ENCODE measurements at places on chromosomes 5 and 9.

DNA sequence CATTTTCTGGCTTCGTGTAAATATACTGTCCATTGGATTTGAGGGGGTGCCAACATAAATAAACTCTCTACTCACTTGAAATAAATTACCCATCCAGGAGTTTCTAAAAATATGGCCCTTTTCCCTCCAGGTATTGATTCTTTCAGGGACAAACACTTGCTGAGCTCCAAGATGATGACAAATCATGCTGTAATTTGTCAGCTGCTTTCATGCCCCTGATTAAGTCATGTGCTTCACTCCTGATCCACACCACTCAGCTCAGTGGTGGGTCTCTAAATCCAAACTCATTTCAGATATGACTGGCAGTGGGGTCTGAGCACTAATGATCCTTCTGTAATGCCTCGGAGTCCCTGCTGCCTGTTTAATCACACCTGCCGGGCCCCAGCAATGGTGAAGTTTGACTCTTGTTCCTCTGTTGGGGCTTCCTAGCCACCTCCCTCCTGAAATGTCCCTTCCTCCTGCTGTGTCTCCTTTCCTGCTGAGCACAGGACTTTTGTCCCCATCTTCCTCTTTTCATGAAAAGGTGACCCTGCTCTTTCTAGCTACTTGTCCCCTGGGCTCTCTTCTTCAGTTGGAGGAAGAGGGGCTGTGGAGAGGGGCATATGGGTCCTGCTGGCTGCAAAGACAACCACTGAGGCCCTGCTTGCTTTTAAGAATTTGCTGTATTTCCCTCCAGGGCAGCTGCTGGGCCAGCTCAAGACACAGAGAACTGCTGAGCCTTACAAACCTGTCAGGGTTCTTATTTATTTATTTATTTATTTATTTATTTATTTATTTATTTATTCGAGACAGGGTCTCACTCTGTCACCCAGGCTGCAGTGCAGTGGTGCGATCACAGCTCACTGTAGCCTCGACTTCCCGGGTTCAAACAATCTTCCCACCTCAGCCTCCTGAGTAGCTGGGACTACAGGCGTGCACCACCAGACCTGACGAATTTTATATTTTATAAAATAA lies 200.0 kb downstream of the ATP10B start:
- DNase-seq, result no peak

GRCh38 chr5:175709276-175709781 lies 51.5 kb downstream of the HRH2 start:
- no peak for DNase-seq

DNA sequence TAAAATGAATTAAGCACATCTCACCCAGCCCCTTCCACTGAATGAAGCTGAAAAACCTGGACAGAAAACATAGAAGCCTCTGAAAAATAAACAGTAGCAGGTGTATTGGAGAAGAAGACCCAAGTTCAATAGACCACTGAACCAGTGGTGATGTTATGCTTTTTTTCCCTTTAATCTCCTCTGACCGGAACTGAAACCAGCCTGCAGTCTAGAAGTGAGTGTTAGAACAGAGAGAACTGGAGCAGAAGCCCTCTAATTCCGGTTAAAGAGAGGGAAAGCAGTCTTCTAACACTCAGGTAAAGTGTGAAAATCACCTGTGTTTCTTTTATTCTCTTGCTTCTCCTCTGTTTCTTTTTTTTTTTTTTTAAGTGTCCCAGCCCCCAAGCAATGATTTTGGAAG lies 83.5 kb upstream of the CCL21 start:
- no peak for DNase-seq

DNA sequence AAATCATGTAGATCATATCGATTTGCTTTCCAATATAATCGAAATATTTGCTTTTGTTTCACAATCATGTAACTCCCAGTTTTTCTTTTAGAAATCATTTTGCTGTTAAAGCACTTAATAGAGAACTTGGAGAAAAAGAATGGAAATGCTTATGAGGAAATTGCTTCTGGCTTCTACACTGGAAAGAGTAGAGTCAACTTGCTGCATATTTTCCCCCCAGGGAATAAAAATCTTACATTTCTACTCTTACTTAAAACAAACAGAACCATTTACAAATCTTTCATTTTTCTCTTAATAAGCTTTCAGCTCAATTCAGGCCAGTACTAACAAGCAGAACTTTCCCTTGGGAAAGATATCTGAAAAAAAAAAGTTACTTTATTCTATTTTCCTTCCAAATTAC lies 312.0 kb downstream of the CHSY3 start:
- no peak for DNase-seq

GRCh38 chr5:124678468-124678867 lies 68.0 kb downstream of the ZNF608 start:
- no peak for DNase-seq

GRCh38 chr5:122019919-122020590 lies 58.0 kb downstream of the LOX start:
- DNase-seq, result no peak

DNA sequence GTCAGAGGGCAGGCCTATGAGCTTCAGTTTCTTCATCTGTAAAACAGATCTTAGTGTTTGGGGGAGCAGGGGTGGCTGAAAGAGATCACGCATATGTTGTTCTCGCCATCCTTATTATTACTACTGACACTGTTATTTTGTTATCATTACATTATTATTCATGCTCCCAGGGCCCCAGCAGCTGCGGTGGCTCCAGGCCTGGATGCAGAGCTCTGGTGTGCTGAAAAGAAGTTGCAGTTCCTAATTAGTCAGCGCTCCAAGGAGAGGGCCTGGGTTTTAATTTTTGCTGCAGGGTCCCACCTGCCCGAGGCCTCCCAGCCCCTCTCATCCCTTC lies 19.5 kb downstream of the CXXC5 start:
- DNase-seq, result no peak

- DNase-seq, result no peak
Observed at GRCh38 chr9:12933957-12934356, 159.1 kb downstream of the LURAP1L start.

DNA sequence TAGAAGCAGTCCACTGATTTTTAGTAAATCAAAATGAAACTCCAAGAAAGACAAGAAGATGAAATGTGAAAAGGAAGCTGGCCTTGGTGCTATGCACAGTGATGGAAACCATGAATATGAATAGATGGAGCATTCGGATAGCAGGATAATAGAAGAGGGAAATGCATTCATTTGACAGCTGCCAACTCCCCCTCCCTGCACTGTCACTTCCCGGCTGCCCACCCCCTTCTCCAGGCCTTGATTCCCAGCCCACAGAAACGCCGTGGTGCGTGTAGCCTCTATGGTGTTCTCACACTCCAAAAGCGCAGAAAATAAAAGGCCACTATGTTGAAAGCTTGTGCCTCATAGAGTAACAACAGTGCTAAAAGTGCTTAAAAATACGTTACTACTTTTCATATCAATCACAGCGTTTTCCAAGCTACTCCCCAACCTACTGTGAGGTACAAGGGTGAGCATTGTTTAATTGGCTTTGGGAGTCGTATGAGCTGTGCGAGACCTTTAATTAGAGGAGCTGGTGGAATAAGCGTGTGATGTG lies 26.1 kb upstream of the IFNK start:
- no peak for DNase-seq

DNA sequence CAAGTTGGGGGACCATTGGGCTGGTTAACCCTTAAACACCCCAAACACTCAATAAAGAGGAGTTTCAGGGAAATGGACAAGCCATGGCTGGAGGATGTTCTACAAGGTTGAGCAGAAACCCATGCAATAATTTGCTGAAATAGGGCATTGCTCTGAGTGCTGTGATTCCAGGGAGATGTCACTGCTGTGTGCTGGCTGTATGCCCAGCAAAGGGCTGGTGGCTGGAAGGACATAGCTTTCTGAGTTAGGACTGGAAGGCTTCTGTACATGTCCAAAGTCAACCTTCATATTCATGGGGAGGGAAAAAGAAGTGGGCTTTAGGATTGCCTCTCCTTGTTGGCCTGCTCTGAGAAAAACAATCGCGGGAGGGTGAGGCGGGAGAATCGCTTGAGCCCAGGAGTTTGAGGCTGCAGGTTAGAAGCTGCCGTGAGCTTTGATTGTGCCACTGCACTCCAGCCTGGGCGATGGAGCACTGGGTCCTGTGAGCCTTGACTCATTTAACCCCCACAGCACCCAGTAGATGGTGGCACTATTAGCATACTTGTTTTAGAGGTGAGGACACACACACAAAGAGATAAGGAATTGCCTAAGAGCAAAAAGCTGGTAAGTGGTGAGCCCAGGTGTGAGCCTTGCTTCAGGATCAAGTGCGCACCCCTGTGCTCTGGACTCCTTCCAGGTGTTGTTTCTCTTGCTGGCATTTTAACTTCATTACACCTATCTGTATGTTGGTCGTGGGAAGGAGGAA lies 20.4 kb downstream of the IL12B start:
- no peak for DNase-seq

DNA sequence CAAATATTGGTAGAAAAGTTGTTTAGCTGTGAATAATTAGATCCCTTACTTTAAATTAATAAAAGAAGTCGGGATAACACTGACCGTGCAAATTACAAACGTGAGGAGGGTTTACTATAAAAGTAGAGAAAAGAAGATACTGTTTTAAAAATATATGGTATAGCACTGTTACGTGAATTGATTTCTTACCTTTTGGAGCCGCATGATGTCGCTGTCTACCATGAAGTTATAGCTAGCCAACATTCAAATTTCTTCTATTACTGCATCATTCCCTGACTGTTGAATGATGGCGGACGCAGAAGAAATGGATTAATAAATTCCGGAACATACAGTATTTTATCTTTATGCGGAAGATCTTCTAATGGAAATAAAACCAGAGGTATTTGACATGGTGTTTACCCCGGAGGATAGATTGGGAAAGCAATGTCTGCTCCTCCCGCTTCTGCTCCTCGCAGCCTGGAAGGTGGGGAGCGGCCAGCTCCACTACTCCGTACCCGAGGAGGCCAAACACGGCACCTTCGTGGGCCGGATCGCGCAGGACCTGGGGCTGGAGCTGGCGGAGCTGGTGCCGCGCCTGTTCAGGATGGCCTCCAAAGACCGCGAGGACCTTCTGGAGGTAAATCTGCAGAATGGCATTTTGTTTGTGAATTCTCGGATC lies at the start of gene PCDHA6:
TSS of gene PCDHA6 (plus strand) at position 257 of the 658 bp plus-strand sequence. CDS start at position 389, 132 bp downstream.
- DNase-seq, result no peak

- no peak for DNase-seq
Observed at GRCh38 chr5:150583541-150584225, 56.8 kb upstream of the SYNPO start.

GRCh38 chr5:119316086-119316485 lies 39.7 kb upstream of the TNFAIP8 start:
- no peak for DNase-seq

DNA sequence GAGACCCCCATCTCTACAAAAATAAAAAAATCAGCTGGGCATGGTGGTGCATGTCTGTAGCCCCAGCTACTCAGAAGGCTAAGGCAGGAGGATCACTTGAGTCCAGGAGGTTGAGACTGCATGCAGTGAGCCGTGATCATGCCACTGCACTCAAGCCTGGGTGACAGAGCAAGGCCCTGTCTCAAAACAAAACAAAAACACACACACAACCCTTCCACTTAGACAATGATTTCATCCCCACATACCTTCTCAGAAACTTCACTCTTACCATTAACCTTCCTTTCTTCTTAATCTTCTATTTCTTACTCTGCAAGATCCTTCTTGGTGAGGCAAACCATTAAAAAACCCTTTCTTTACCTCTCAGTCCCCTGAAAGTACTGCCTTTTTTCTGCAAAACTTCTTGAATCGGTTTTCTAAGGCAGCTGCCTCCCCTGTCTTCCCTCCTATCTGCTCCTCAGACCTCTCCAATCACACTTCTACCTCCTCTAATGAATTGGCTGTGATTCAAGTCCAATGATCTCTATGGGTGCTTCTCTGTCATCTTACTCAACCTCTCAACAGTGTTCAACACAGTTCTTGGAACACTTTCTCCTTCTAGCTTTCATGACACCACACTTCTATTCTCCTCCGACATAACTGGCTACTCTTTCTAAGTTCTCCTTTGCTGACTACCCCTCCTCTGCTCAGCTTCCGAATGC lies 47.3 kb downstream of the PFDN1 start:
- DNase-seq, result no peak

GRCh38 chr9:73179589-73179988 lies 27.9 kb downstream of the ANXA1 start:
- DNase-seq, result no peak

DNA sequence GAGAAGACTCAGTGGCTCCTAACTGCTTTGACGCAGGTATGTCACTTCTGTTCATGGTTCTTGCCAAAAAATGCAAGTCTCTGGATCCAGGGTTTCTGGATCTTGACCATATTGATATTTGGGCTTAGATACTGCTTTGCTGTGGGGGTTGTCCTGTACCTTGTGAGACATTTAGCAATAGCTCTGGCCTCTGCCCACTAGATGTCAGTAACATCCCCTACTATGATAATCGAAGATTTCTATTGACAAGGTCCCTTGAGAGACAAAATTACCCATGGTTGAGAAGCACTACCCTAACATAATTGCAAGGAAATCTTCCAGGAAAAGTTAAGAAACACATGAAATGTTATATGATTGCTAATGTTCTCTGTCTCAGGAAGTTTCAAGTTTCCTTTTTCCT lies 285.4 kb downstream of the TMEM232 start:
- DNase-seq, result no peak

GRCh38 chr5:160240350-160240749 lies 11.0 kb downstream of the FABP6 start:
- no peak for DNase-seq

DNA sequence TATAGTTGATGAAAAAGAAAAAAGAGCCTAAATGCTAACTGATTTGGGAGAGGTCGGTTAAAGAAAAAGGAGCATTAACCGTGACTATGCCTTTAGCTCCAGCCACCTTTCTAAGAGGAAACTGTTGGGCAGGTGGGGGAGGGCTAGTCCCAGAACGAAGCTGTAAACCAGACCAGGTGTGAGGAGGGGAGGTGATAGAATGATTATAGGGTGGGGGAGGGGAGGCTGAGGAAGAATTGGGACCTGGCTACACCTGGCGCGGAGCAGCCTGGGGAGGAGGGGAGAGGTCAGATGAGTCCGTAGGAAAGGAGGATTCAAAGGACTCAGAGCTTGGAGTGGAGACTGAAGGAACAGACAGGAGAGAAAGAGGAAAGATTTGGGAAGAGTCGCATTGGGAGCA lies 73.4 kb downstream of the PHAX start:
- DNase-seq, result no peak

Data from stimulated activated CD4-positive, alpha-beta T cell treated with anti-CD3 and anti-CD28 coated beads, Interleukin-1b, Interleukin-23, amount 100 ng/mL, for 1 hour (primary cell).